ENCODE measurements at places on chromosomes 6 and 20. TPM values are rescaled to one million over a fixed set of nuclear protein-coding genes. Genes with fewer than 3 reads are reported as not detected.

AAR2 gene
- total RNA-seq: 20.6 TPM

HUS1B gene
- 1.8 TPM for total RNA-seq

CDK19 gene
- total RNA-seq: 39.8 TPM

VNN1 gene
- total RNA-seq: not detected

PAK5 gene
- not detected for total RNA-seq

MDC1 gene
- 82.1 TPM for total RNA-seq

CLPSL1 gene
- total RNA-seq: not detected

HLA-DMB gene
- 17.7 TPM for total RNA-seq

RFX6 gene
- total RNA-seq: not detected

DNAJC5 gene
- total RNA-seq: 53.4 TPM

C6orf89 gene
- 47.0 TPM for total RNA-seq

SCRT2 gene
- total RNA-seq: not detected

SEC23B gene
- 105 TPM for total RNA-seq

TREM1 gene
- 5.1 TPM for total RNA-seq

METTL24 gene
- not detected for total RNA-seq

GRCh38 chr6:3458706-3459421, 2.0 kb upstream of the SLC22A23 start:
- no peak for ATAC-seq

- no peak for ATAC-seq
Observed at GRCh38 chr20:4563534-4563933, 158.2 kb upstream of the PRND start.

DNA sequence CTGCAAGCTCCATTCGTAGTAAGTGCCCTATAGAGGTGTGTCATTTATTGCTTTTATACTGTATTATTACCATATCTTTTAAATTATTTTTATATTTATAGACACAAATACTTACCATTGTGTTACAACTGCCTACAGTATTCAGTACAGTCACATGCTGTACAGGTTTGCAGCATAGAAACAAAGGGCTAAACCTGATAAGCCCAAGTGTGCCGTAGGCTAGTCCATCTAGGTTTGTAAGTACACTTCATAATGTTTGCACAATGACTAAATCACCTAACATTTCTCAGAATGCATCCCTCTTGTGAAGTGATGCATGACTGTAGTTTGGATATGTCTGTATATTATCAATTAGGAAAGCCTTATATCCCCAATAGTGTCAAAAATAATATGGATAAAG, 122.8 kb downstream of the CLVS2 start:
- ATAC-seq: no peak

- no peak for ATAC-seq
Observed at GRCh38 chr20:5008759-5009158, 7.4 kb upstream of the SLC23A2 start.

DNA sequence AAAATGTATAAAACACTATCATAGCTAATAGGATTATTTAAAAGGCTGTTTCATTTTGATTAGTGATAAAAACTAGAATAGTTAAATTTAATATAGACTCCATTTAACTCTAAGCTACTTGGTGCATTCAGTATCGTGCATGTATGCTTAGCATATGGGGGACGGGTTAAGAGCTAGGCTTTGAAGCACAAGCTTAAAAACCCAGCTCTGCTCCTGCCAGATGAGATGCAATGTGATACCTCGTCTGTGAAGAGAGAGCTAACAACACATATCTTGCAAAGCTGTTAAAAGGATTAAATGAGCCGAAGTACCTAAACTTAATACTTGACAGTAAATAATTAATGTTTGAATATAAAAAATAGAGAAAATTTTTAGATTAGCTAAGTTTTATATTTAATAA, 42.2 kb downstream of the DTNBP1 start:
- no peak for ATAC-seq

DNA sequence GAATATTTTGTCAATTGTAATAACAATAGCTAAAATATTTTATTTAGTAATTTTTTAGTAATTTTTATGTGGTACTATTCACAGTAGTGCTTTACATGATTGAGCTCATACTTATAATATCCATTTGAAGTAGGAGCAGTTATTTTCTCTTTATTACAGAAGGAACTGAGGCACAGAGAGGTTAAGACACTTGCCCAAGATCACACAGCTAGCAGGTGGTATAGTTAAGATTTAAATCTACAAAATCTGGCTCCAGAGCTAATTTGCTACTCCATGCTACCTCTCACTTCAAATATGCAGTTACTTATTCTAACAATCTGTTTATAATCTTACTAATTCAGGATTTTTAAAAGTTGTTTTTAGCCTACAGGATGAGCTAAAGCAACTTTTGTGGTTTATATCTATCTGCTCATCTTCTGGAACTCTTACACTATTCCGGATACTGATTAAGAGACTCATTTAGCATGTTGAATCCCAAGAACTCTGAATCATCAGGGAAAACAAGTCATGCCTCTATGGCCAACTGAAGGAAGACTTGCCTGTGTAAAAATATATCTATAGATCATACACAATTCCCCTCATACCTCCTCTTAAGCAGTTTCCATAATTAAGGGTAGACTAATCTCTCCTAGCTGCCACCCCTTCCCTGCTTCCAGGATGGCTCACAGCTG, 324.2 kb downstream of the UBE3D start:
- ATAC-seq: no peak

DNA sequence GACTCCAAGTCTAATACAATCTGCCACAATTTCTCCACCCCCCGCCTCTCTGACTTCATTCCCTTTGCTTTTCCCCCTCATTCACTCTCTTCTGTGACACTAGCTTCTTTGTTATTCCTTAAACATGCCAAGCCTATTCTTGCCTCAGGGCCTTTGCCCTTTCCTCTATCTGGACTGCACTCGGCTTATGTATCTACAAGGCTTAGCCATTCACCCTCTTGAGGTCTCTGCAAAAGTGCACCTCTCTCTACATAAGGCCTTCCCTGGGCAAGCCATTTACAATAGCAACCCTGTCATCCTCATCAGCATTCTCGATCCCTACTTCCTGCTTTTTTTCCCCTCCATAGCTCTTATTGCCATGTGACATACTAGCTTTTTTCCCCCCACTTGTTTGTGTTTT, 168.9 kb downstream of the PDSS2 start:
- ATAC-seq: no peak

DNA sequence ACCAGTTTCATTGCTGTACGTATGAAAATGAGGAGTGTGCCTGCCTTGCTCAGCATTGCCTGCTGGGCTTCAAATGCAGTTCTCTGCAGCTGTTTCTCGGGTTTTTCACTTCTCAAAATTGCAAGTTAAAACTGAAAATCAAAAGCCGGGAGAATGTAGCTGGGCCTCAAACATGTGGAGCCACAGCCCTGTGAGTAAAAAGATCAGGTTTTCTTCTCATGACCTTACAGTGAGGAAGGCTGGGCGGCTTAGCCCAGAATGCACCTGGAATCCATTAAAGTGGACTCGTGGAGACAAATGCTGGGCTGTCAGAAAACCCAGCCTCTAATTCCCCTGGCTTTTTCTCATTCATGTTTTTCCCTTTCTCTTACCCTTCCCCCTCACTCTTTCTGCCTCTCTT, 34.4 kb downstream of the DSE start:
- ATAC-seq: no peak

- ATAC-seq: no peak
Observed at GRCh38 chr6:18044108-18044783, 56.8 kb upstream of the KIF13A start.

GRCh38 chr6:131116321-131116720, 18.9 kb upstream of the AKAP7 start:
- ATAC-seq: no peak

- no peak for ATAC-seq
Observed at GRCh38 chr6:33243476-33243875, 28.2 kb downstream of the VPS52 start.

DNA sequence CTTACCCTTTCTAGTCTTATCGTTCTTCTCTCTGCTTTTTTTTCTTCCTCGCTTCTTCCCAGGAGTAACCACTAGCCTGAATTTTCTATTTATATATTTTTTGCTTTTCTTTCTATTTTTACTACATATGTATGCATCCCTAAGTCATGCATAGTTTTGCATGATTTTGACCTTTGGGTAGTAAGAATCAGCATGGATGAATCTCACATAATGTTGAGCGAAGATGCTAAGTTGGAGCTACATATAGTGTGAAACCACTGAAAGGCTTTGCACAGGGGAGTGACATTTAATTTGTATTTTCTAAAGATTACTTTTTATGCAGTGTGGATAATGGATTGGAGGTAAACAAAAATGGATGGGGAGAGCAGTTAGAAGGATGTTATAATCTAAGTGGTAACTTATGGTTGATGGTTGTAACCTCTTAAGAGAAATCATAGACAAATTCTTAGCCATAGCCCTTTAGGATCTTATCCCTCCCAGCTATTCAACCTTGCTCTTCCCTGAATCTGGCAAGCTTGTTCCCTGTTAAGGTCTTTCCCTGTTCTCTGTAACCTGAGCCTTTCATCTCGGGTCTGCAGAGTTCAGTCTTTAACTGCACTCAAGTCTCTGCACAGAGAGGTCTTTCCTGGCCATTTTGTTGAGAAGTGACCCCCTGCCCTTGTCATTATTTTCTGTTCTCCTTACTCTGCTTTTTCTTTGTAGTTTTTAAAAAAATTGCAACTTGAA, 18.0 kb downstream of the PEX7 start:
- no peak for ATAC-seq

DNA sequence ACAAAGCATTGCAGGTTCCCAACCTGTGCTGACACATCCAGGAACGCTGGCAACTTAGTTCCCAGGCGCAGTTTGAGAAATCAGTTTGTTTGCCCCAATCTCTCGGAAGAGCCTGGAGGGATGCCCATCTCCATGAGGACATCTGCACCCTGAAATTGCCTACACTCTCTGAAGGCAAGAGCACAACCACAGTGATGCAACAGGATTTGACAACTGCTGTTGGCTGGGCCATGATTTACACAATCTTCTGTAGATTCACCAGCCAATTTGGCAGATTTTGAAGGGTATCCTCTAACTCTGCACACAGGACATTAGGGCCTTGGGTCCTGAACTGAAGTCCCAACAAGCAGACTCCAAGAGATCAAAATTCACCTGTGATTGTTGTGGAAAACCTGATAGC, 3.4 kb downstream of the APMAP start:
- ATAC-seq: no peak

DNA sequence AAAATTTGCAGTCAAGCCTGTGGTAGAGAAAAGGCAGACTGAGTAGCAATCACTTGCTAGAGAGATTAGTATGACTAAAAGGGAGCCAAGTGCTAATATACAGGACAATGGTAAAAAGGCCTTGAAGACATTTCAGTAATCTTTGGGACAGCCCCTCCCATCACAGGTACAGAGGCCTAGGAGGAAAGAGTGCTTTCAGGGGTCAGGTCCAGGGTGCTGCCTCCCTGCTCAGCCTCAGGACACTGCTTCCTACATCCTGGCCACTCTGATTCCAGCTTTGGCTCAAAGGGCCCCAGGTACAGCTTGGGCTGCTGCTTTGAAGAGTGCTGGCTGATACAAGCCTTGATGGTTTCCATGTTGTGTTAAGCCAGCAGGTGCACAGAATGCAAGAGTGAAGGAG, 543.5 kb downstream of the MMUT start:
- no peak for ATAC-seq

DNA sequence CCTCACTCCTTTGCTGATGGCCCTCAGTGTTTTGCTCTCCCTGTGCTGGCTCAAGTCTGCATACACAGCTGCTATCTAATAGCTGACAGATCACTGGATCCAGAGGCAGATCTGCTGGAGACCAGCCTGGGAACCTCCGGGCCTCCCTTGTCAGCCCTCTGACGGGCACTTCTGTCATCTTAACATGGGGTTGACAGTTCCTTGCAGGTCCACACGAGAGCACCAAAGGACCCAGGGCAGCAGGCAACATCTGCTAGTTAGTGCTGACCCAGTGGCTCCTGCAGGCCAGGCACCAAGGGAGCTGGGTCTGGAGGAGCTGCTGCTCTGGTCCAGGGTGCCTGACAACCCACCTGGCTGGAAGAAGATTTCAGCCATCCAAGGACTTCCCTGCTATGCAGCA, 208.1 kb downstream of the UST start:
- ATAC-seq: no peak

DNA sequence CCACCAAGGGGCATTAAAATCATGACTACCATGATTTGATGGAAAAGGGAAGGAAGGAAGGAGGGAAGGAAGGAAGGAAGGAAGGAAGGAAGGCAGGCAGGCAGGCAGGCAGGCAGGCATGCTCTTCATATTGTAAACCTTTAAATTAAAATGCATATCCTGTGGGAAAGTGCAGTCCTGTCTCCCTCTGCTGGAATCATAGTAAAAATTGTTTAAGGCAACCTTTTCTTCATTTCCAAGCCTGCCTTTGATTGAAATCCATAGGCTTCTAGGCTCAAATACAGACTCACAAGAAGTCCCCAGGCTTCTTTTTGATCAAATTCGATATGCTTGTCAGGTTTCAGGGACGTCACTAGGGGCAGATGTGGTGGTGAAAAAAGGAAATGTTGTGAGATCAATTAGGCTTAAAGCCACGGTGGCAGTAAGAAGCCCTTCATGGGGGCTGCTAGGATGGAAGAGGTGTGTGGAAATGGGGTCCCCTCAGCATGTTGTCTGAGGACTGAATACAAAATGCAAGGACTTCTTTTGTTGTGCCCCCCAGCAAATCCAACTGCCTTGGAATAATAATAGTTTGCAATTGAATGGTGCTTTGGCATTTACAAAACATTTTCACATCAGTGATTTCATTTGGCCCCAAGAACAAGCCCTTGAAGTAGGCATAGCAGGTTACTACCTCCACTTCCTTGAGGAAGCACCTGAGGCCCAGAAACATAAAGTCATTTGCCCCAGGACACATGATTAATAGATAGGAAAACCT, 25.6 kb upstream of the GABRR1 start:
- peak; percentile 40 for ATAC-seq

DNA sequence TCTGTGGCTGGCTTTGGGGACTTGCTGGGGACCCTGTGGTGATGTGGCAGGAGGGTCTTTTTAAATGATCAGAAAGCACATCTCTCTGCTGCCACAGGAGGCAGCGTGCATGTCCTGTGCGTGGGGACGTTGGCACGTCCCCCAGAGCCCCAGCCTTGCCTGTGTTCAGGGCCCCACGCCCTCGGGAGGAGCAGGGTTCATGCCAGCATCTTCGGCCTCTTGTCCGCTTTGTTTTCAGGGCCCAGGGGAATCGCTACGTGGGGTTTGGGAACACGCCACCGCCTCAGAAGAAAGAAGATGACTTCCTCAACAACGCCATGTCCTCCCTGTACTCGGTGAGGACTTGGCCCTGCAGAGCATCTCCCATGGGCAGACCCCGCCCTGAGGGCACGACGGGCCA, 6.0 kb downstream of the ARFGAP1 start:
- no peak for ATAC-seq

DNA sequence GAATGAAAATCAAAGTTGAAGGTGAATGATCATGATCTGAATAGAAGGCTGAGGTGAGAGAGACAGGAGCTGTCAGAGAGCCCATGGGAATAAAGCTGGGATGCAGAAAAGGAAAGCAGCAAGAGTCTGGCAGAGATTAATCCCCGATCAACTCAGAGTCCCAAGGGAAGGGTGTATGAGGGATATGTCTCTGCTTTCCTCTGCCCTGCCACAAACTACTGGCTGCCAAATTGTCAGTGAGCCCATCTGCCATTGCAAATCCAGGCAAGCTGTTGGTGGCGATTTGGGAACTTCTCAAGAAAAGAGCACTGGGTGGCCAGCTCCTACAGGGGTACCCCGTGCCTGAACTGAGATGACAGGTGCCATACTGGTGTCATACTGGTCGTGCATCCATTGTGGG, 705.5 kb upstream of the MAN1A1 start:
- no peak for ATAC-seq

- ATAC-seq: no peak
Observed at GRCh38 chr20:24353135-24353690, 116.2 kb upstream of the SYNDIG1 start.

GRCh38 chr6:35213824-35214756, at the start of gene SCUBE3:
SCUBE3 (plus strand) TSS chr6:35213956; CDS start chr6:35214419, 463 bp downstream.
- ATAC-seq: peak; percentile 52

- ATAC-seq: no peak
Observed at GRCh38 chr20:36717657-36718056, 28.2 kb downstream of the NDRG3 start.
